NCI-H1417 treated with DMSO at 0.1 percent for 48 hours (cell line): ENCODE measurements at places on chromosomes 16 and 17.

DNA sequence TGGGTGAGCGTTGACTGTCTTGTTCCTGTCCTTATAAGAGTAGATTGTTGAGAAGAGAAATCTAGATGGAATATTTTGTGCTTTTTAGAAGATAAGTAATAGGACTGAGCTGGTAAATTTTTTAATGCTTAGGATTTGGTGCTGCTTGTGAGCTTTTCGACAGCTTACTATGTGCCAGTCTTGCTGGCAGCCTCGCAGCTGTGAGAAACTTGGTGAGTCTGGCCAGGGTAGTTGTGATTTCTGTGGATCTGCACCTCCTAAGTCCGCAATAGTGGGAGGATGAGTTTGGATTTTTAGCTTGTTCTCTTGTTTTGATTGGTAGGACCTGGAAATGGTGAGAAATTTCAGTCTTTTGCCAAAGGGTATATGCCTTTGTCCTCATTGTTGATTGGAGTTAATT is 3.6 kb downstream of the SOCS7 start:
- DNase-seq = no peak

DNA sequence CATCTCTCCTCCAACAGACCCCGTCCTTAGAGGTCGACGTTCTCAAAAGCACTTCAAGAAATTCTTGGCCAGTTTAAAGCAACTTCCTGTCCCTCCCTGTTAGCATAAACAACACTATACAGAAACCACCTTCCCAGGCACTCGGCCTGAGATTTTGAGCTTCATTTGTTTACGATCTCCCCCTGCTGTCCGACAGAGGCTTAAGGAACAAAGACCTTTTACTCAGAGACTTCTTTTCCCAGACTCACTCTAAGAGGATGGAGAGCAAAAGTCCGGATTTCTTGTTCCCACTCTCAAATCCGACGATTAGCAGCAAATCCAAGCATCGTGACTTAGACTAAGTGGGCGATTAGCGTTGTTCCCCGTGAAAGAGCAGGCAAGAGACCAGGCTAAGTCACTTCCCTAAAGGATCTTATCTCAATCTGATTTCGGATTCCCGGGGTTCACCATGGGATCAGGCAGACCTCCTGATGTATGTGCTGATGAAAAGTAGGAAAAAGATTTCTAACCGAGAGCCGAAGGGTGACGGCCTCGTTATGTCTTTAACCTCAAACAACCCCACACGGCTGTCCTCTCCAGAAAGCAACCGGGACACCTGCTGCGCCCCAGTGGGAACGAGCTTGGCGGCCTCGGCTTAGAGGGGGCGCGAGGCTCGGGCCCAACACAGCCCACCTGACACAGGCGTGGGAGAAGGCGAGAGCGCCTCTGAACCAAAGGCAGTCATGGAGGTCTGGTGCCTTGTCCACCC is 598 bp downstream of the INPP5K start:
- DNase-seq = no peak

DNA sequence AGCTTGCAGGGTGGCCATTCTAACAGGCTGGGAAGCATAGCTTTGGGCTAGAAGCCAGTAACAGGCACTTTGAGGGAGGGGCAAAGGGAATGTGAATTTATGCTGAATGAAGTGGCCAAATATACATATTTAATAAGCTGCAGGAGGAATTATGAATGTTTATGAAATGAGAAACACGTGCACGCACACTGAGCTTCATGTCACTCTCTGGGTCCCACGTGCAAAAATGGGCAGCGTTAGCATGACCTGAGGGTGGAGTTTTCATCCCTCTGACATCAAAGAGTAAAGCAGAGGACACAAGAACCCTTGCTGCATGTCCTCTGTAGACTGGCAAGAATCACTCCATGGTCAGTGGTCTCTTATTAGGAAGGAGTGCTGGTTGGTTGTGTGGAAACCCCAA is 337.0 kb downstream of the UTP18 start:
- DNase-seq = no peak

GRCh38 chr16:78462288-78463208 is 363.1 kb downstream of the WWOX start:
- DNase-seq = peak; percentile 20

- no peak for DNase-seq
Measured at GRCh38 chr17:49111934-49112333, 20.6 kb upstream of the B4GALNT2 start.

DNA sequence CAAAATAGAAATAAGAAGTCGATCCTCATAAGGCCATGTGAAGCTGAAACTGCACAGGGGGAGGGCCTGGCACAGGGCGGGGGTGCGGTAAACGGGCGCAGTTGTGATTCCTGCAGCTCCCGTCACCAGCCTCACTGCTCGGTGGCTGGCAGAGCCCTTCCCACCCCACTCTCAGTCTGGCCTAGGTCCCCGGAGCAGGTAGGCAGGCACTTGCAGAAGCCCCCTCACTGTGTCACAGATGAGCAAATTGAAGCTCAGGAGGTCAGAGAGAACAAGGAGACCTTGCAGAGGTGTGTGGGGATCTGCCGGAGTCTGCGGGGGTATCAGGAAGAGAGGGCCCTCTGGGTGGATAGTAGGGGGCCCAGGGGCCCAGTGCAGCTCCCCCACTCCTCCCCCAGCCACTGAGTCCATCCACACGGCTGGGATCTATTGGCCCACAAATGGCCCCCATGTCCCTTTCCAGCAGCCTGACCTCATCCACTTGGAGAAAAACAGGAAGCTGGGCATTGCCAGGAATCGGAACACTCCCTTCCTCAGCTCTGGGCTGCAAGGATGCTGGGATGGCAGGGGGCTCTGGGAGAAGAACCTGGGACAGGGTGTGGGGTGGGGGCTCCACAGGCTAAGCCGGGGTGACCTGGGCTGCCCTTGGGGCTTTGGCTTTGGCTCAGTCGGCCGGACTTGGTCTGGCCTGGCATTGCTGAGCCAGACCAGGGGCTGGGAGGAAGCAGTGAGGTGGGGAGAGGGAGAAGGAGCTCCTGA is 21.4 kb upstream of the MAP3K14 start:
- DNase-seq = no peak

DNA sequence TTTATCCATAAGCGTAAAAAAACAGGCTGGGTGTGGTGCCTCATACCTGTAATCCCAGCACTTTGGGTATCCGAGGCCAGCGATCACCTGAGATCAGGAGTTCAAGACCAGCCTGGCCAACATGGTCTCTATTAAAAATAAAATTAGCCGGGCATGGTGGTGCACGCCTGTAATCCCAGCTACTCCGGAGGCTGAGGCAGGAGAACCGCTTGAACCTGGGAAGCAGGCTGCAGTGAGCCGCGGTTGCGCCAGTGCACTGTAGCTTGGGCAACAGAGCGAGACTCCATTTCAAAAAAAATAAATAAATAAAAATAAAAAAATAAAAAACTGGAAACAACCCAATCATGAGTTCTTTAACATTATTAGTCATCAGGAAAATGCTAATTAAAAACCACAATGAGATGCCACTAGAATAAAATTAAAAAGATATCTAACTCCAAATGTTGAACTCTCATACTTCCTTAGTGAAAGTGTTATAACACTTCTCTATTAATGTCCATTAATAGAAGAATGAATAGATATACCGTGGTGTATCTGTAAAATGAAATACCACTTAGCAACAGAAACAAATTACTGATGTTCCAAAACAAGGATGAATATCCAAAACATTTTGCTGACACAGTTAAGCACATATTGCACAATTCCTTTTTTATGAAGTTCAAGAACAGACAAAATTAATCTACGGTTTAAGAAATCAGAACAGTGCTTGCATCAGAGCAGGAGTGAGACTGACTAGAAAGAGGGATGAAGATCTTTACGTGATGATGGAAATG is 13.1 kb downstream of the MPHOSPH6 start:
- no peak for DNase-seq

DNA sequence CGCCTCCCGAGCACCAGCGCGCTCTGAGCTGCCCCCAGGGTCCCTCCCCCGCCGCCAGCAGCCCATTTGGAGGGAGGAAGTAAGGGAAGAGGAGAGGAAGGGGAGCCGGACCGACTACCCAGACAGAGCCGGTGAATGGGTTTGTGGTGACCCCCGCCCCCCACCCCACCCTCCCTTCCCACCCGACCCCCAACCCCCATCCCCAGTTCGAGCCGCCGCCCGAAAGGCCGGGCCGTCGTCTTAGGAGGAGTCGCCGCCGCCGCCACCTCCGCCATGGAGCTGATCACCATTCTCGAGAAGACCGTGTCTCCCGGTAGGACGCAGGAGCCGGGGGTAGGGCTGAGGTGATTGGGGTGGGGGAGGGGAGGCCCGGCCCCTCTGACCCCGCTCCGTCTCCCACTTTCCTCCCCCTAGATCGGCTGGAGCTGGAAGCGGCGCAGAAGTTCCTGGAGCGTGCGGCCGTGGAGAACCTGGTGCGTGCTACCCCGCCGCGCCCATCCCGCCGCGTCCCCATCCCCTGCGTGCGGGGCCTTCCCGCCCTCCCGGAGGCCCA is 329 bp downstream of the KPNB1 start:
- DNase-seq = no peak

GRCh38 chr17:56203430-56203829 is 50.2 kb downstream of the ANKFN1 start:
- no peak for DNase-seq

- DNase-seq = no peak
Measured at GRCh38 chr17:76884995-76885893, 17.0 kb downstream of the MGAT5B start.

DNA sequence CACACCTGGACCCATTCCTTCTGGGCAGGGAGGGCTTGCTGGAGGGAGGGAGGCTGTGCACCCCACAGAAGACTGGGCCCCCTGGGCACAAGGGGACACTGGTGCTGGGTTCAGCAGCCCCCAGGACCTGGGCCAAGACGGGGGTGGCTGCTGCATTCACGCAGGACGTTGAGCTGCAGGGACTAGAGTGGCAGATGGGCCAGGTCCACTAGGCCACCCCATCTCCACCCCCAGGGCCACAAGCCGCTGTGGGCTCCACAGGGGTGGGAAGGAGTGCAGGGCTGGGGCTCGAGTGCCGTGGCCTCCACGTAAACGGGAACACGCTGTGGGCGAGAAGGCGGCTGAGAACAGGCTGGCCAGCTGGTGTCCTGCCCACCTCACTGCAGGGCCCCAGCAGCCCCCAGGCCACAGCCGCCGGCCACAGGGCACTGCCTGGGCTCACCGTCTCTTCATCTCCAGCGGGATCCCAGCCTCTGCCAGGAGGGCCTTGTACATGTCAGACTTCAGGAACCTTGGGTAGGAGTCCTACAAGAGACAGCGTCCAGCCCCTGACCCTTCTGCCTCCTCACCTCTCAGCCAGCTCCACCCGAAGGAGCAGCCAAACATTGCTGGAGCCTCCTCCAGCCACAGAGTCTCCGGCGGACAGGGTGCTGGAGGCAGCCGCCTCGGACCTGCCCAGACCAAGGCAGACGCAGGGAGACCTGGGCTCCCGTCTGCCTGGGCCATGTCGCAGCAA is 6.5 kb downstream of the RGS11 start:
- no peak for DNase-seq

DNA sequence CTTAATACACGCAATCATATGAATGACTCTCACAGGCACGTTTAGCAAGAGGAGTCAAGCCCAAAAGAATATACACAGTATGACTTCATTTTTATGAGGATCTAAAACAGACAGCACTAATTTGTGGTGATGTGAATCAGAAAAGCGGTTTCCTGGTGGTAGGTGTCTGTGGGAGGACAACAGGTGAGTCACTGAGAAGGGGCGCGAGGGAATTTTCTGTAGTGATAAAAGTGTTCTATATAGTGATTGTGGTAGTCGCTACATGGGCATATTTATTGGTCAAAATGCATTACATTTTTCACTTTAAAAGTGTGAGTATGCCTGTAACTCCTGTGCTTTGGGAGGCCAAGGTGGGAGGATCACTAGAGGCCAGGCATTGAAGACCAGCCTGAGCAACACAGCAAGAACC is 7.6 kb upstream of the TNRC6A start:
- DNase-seq = no peak

- no peak for DNase-seq
Measured at GRCh38 chr16:56939801-56940200, 7.9 kb downstream of the HERPUD1 start.

DNA sequence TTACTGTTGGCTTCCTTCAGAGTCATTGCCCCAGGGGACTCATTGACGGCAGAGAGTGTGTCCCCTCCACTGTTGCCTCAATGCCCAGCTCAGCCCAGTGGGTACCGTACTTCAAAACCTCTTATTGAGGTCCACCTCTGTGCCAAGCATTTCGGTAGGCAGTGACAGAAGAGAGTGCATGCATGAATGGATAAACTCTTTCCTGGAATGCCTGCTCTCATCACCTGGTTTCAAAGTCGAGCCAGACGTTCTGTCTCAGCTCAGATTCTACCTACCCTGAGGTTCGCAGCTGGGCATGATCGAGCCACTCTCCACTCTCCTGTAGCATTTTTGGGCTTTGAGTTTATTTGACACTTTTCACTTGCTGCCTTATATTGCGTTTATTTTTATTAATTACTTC is 647.0 kb downstream of the MAF start:
- DNase-seq = no peak

DNA sequence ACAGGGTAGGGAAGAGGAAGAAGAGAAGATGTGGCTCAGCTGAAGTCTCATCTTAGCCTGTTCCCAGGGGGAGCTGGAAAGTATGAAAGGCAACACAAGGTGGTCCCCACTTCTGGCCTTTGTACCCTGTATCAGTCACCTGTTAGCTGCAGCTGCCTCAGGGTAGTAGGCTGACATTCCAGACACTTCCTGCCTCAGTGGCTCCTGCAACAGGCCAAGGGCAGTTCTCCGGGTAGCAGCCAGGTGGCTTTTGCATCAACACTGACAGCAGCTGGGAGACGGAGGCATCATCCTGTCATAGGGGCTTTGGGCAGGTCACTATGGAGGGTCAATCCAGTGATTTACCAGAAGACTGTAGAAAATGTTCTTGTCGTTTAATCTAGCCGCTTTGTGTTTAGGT is 124.0 kb downstream of the RGS9 start:
- DNase-seq = no peak

- no peak for DNase-seq
Measured at GRCh38 chr17:7839190-7839875, 5.3 kb downstream of the KDM6B start.

DNA sequence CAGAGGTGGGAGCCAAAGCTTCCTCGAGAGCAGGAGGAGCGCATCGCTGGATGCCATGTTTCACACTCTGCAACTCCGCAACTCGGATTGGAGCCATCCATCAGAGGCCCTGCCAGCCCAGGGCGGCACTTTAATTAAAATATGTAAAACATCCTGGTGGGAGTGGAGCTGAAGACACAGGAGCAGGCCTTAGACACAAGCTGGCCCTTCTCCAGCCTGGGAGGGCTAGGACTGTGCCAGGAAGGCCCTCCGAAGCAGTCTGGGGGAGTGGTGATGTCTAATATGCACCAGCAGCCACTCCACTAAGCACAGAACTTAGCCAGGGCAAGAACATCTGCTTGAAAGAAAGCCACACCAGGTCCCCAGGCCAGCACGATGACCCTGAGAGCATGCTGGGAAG is 5.8 kb upstream of the CCDC182 start:
- DNase-seq = no peak
